AG10803 (cell line): ENCODE measurements at places on chromosomes 7 and 10.

- DNase-seq: no peak
Measured at GRCh38 chr7:88347090-88347489, 40.4 kb upstream of the STEAP4 start.

DNA sequence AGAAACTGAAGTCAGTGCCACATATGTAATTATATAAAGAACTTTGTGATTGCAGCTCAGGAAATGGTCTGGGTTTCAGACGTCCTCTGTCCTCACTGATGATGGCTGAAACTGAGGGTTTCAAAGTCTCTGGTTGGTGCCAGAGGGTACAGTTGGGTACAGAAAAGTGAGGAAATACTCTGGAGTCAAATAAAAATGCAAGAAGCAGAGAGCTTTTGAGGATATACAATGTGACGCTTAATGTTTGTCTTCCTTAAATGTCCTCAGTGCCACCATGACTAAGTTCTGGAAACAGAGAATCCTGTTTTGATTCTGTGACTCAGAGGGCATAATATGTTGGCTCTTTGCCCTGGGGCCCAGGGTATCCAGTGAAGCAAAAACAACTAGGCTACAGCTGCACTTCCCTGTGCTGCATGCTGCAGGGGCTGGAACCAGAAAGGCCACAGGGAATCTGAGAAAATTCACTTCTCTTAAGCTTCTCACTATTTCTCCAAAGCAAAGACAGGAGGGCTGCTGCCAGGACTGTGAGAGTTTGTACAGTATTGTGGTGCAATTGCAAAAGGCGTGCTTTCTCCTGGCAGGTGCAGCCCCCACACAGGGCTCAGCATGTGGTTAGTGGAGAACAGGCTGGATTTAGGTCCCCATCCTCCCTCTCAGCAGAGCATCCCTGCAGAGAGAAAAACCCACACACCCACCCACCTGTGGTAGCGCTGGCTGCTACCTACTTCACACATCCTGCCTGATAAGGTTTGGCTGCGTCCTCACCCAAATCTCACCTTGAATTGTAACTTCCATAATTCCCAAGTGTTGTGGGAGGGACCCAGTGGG lies 169.5 kb upstream of the SVIL start:
- peak; percentile 74 for DNase-seq

- DNase-seq: no peak
Measured at GRCh38 chr7:53531-53930, 138.8 kb upstream of the FAM20C start.

DNA sequence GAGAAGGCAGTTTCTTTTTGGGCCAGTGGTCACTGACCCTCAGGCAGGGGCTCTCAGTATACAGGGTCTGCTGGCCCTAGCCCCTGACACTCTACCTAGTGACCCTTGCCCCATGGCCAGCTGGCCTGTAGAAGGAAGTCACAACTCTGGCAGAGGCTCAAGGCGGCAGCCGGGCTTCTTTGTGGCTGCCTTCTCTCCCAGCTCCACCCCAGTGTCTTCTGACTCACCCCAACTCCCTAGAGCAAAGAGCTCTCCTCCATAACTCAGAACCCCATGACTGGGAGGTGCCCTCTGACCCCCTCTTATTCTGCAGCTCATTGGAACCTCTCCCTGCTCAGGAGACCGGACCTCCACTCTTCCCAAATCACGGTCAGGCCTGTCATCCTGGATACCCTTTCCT lies 358.2 kb downstream of the FGFR2 start:
- DNase-seq: no peak

DNA sequence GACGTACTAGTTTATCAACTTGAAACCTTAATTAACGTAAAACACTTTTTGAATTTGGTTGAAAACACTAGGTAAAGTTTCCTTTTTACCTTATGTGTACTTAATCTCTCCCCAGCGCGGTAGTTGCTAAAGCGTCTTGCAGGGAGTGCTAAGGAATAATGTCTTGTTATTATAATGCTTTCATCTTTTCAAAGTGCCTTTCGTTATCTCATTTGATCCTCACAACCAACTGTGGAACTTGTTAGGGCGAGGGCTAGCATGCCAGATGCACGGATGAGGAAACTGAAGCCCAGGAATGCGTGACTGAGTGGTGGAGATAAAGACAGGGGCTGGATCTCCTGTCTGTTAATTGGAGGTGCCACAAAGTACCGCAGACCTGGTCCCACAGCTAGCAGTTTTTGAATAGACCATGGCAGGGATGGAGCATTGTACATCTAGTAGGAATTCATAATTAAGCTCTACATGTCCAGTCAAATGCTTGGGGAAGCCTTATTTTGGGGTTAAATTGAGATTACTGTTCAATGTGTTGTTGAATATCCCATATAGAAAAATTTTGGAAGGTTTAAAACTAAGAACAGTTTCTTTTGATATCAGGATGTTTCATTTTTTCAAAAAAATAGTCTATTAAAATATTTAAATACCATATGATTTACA lies 234.3 kb downstream of the SH2D4B start:
- DNase-seq: no peak

GRCh38 chr7:100614308-100614861 lies 2.0 kb downstream of the MOSPD3 start:
- DNase-seq: no peak

DNA sequence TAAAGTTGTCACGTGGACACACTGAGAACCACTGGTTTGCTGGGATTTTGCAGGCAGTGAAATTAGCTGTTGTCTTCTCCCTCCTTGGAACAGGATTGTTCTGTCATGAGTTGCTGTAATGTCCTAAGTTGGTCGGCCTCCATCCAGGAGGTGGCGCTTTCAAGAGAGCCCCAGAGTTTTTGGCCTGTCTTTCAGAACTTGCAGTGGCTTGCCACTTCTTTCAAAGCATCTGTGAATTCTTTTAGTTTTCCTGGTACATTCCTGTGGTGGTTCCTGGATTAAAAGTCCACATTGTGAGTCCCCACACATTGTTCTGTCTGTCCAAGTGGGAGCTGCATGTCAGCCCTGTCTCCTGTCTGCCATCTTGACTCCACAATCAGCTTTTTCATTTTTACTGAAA lies 133.8 kb downstream of the PON1 start:
- DNase-seq: peak; percentile 11

GRCh38 chr7:80650030-80650429 lies 11.6 kb downstream of the CD36 start:
- no peak for DNase-seq

DNA sequence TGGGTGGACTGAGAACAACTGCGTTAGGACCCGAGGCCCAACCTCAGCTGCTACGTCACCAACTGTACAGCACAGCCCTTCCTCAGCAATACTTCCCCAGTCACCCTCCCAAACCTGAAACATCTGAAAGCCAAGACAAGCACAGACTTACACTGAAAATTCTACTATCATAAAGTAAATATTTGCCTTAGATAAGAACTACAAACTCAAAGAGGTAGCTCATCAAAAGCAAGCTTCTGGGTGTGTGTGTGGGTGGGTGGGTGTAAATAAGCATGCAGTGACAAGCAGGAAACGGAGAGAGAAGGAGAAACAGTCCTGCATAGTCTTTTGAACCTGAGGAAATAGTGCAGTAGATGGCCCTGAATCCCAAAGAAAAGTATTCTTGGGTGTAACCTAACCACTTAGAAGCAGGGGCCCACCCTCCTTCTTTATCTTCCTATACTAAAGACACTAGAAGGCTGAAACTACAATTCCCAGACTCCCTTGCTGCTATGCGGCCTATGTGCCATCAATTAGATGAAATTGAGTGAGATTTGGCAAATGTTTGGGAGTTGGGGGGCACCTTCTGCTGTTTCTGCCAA lies 18.7 kb downstream of the SLC25A13 start:
- DNase-seq: no peak

GRCh38 chr10:37872955-37873354 lies 15.5 kb upstream of the ZNF248 start:
- no peak for DNase-seq

DNA sequence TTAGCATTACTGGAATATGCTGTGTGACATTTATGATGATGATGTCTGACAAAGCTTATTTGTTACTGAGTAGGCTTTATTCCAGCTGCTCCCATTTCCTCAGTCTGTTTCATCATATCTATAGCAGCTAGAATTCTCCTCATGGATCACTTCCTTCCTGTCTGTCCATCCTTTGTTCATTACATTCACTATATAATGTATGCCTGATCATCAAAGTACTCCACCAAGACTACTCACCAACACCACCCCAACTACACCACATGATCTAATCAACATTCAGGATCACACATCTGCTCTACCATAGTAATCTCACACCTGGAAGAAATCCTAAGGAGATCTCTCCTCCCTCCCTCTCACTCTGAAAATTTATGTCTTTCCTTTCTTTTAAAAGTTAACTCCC lies 61.3 kb downstream of the APBB1IP start:
- DNase-seq: peak; percentile 20

DNA sequence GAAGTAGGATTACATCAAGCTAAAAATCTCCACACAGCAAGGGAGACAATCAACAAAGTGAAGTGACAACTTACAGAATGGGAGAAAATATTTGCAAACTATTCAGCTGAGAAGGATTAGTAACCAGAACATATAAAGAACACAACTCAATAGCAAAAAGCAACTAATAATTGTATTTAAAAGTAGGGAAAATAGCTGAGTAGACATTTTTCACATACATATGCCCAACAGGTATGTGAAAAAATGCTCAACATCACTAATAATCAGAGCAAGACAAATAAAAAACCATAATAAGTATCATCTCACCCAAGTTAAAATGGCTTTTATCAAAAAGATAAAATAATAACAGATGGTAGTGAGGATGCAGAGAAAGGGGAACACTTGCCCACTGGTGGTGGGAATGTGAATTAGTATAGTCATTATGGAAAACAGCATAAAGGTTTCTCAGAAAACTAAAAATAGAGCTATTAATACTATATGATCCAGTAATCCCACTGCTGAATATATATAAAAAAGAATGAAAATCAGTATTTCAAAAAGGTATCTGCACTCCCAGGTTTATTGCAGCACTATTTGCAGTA lies 784.5 kb upstream of the C7orf33 start:
- no peak for DNase-seq

DNA sequence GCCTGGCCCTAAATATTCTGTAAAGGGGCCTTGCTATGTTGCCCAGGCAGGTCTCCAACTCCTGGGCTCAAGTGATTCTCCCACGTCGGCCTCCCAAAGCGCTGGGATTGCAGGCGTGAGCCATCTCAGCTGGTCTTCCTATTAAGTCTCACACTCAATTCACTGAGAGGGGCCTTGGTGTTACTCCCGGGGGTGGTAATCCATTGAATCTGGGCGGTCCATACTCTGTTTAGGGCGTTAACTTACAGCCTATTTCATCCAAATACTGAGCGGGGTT lies 665 bp upstream of the SRRT start:
- DNase-seq: no peak

- no peak for DNase-seq
Measured at GRCh38 chr10:96588616-96589419, 2.0 kb upstream of the TM9SF3 start.

GRCh38 chr7:68319061-68319460 lies 1279.2 kb upstream of the AUTS2 start:
- DNase-seq: no peak

DNA sequence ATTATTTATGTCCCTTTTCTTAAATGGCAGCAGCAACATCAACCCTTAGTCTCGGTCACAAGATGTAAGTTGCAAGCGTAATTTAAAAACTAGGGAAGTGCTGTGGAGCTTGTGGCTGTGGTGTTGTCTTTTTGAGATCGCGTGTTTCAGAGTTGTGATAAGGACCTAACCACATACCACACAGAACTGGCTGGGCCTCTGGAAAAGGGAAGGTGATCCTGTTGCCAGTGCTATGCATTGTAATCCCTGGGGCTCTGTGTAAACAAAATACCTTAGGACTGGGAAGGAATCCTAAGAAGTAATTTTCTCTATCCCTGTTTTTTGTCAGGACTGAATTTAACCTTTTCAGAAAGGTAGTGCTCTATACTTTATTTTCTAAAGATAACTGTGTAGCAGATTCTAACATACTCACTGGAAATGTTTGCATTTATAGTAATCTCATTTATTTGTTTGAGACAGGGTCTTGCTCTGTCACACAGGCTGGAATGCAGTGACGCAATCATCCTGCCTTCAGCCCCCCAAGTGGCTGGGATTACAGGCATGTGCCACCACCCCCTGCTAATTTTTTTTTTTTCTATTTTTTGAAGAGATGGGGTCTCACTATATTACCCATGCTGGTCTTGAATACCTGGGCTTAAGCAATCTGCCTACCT lies 60.4 kb downstream of the INPP5F start:
- DNase-seq: peak; percentile 25

GRCh38 chr7:100641463-100641859 lies at the start of gene TFR2:
Gene TFR2, minus strand, starts transcription at chr7:100641552. Its CDS starts 43 bp downstream, at chr7:100641509.
- DNase-seq: no peak

DNA sequence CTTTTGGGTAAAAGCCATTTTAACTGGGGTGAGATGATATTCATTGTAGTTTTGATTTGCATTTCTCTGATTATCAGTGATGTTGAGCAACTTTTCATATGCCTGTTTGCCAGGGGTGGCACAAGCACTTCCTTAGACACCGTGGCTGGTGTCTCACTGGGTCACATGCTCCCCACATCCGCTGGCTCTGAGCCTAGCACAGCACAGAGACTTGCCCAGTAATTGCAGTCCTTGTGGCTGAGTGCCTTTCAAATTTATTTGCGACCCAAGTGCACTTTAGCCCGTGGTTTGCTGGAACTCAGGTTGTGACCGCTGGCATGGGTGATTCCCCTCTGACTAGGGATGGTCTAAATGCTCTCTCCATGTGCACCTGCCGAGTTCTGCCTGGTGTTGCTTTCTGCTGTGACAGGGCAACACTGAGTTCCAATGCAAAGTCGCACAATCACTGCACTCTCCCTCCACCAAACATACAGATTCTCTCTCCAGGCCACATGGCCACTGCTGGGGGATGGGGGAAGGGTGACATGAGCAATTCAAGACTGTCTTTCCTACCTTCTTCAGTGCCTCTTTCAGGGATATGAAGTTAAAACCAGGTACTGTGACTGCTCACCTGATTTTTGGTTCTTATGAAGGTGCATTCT lies 66.5 kb downstream of the ZNF277 start:
- DNase-seq: peak; percentile 8

DNA sequence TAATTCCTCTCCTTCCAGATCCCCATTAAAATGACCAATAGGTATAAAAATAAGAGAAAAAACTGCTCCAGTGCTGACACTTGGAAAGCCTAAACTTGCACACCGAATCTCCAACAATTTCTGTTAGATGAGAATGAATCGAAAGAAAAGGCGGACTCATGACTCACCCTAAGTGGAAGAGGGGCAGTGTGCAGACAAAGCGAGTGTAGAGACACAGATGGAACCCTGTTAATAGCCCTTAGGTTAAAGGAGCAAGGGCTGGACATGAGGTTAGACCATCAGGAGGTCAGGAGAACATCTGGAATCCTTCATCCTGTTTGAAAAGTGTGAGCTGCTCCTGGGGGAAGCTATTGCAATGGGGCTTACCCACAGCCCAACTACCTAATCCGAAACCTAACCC lies 103.4 kb upstream of the GLI3 start:
- DNase-seq: no peak

- DNase-seq: no peak
Measured at GRCh38 chr7:97272237-97272975, 154.9 kb downstream of the SDHAF3 start.

- no peak for DNase-seq
Measured at GRCh38 chr7:158747408-158747807, 42.8 kb upstream of the NCAPG2 start.

- no peak for DNase-seq
Measured at GRCh38 chr10:69465457-69466157, 14.3 kb downstream of the TSPAN15 start.
